ENCODE measurements at places on chromosomes 1 and 21.

GRCh38 chr1:183778568-183779433, 26.1 kb upstream of the RGL1 start:
- DNase-seq, result no peak

DNA sequence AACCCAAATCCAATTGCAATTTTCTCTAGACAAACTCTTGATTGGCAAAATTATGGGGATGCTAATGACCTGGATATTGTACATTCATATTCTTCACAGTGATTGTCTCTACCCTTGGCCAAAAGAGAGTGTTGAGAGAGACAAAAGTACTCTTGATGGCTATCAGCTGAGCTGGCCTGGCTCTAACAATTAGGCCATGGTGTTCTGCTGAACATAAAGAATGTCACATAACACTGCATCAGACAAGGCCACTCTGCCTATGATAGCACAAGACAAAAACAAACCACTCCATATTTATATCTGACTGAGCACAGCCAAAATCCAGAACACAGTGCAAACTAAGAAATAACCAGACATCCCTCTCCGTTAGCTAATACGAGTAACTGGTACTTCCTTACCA, 101.7 kb downstream of the ADAMTS1 start:
- DNase-seq, result no peak

GRCh38 chr1:200912737-200913407, 18.2 kb downstream of the INAVA start:
- no peak for DNase-seq

GRCh38 chr1:157696966-157697628, 3.5 kb downstream of the FCRL3 start:
- no peak for DNase-seq

DNA sequence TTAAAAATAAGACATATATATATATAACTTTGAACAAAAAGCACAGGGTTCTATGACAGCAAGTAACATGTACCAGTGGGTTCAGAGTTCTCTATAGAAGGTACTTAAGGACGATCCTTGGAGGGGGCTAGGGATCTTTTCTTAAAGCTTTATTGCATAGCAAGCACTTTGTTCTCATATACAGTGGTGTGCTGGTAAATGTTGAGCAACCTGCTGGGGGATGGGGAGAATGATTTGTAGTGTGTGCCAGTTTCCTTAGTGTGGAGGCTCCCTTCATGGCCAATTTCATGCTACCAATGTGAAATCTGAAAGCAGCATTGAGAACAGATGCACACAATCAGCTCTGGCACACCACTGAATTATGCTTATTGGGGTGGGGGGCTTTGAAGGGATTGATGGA, 69.5 kb upstream of the NFASC start:
- no peak for DNase-seq

GRCh38 chr1:47399138-47399845, 16.8 kb upstream of the FOXE3 start:
- no peak for DNase-seq

GRCh38 chr1:147215540-147215916, 9.6 kb downstream of the FMO5 start:
- no peak for DNase-seq
